ENCODE measurements at places on chromosomes 13 and 19. TPM values are rescaled to one million over a fixed set of nuclear protein-coding genes. Genes with fewer than 3 reads are reported as not detected.

GRCh38 chr19:48629297-48629598, 7.9 kb downstream of the DBP start:
- no peak for DNase-seq

Gene CPT1C
- 3.9 TPM for total RNA-seq

DNA sequence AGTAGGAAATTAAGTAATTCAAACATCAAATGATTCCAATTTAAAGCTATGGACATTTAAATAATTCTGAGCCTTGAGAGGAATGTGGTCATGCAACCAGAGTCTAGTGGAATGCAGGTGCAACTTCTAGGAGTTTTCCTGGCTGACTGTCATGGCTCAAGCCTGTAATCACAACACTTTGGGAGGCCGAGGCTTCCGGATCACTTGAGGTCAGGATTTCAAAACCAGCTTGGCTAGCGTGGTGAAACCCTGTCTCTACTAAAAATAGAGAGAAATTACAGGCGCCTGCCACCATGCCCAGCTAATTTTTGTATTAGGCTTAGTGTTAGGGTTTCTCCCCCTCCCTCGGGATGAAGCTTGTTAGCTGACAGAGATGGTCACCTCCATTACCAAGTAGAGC, 6.4 kb downstream of the ZNF808 start:
- peak; percentile 90 for DNase-seq

Gene FAM83E
- not detected for total RNA-seq

Gene SERP2
- total RNA-seq = not detected

Gene COL4A2
- 145 TPM for total RNA-seq

- no peak for DNase-seq
Observed at GRCh38 chr13:35698911-35699576, 222.6 kb upstream of the MAB21L1 start.

DNA sequence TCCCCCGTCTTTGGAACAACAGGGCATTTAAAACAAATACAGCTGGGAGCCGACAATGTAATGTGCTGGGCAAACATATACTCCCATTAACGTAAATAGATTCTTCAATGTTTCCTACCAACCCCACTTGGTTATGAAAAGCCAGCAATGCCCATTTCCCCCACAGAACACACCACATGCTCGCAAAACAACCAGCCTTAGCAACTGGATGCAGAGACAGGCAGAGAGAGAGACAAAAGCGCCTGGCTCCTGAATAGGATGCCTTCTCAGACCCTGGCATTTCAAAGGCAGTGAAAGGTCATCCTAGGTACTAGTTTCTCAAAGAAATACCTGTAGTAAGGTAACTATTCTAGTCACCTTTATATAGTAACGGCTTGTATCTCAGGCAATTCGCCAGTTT, 462.9 kb downstream of the ITGBL1 start:
- DNase-seq = no peak

Gene LILRB4
- 4.0 TPM for total RNA-seq

DNA sequence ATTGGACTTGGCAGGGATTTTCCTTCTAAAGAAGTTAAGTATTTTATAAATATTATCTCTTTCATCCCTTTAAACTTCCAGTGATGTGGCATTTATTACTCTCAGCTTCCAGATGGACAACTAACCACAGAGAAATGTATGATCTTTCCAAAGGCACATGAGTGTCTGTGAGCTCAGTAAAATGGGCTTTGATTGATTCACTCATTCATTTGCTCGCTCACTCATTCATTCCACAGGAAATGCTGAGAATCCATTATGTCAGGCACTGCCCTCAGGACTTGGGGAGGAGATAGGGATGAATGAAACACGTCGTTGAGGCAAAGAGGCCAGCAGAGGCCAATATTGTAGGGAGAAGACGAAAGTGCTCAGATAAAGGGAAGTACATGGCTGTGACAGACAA, 359.3 kb downstream of the EFNB2 start:
- no peak for DNase-seq

Gene TRIM13
- total RNA-seq = 28.7 TPM

DNA sequence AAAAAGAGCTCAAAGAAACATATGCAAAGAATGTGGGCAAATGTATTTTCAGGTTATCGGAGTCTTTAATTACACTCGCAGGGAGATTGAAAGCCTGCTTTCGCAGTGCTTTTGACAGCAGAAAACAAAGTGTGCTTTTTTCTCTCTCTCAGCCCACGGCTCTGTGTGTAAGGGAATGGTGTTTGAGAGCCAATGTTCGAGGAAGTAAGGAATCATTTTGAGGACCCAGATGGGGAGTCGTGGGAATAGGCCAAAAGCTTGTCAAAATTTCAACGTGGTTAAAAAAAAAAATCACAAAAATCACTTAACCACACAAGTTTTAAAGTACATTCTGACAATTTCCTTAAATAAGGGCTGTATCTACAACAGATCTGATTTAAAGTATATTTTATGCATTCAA, 197.1 kb upstream of the IRS2 start:
- DNase-seq = no peak

DNA sequence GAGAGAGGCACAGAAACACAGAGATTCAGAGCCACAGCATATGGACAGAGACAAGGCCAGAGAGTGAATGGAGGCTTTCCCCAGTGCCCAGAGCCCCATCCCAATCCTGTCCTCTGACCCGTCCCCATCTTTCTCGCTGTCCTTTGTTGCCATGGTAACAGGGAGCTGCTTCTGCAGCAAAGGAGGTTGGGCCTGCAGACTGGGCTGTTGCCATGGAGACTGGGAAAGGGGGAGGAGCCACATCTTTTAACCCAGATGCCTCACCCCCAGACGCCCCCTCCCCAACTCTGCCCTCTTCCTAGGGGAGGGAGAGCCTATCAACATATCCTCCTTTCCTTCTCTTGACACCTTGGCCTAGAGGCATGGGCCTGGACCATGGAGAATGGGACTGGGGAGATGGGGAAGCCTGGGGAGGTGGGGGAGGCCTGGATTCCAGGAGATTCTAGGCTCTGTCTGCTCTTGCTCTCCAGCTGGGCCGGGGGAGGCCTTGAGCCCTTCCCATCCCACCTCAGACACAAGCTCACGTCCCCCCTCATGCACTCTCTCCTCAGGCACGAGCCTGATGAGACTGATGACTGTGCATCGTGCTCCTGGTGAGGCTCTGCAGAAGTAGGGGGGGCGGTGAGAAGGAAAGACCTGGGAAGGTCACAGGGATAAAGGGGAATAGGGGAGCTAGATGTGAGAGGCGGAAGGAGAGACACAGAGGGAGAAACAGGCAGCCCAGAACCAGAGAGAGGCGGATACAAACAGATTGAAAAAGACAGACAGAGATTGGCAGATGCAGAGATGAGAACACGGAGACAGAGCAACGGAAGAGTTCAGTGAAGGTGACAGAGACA, 2.1 kb upstream of the ATP1A3 start:
- no peak for DNase-seq

GRCh38 chr13:99363391-99363790, 56.2 kb upstream of the GPR183 start:
- DNase-seq = no peak

GRCh38 chr19:3321696-3322095, 44.7 kb upstream of the NFIC start:
- no peak for DNase-seq

- DNase-seq = no peak
Observed at GRCh38 chr19:51822325-51822724, 27.4 kb downstream of the FPR3 start.

GRCh38 chr19:48674921-48675824, 2.4 kb upstream of the NTN5 start:
- peak; percentile 82 for DNase-seq

Gene ZNF431
- 29.6 TPM for total RNA-seq

Gene ZNF226
- 19.3 TPM for total RNA-seq

GRCh38 chr13:29754473-29754806, 96.0 kb downstream of the UBL3 start:
- DNase-seq = no peak

Gene ZNF439
- 16.3 TPM for total RNA-seq

Gene FPR3
- 1.6 TPM for total RNA-seq

DNA sequence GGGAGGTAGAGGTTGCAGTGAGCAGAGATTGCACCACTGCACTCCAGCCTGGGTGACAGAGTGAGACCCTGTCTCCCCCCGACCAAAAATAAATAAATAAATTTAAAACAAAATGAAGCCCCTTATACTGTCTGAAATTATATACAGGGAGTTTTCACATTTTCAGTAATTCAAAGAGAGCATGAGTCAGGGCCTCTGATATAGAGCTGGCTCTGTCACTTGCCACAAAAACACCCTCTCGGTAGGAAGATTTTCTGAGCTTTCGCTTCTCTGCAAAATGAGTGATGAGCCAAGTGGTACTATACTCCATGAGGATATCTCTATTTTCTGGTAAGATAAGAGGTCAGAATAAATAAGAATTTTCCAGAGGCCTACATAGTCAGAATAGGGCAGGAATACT, 462.9 kb downstream of the COG6 start:
- no peak for DNase-seq

DNA sequence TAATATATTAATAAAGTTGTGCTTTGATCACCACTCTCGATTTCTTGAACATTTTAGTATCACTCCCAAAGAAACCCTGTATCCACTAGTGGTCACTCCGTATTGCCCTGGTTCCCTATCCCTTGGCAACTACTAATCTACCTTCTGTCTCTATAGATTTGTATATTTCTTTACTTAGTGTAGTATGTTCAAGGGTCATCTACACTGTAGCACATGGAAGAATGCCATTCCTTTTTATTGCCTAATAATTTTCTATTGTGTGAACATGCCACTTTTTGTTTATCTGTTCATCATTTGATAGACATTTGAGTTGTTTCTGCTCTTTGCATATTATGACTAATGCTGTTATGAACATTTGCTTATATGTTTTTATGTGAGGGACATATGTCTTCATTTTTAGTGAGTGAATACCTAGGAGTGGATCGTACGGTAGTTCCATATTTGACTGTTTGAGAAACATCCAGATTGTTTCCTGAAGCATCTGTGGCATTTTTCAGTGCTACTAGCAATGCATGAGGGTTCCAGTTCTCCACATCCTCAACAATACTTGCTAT, 254.0 kb downstream of the GPC6 start:
- no peak for DNase-seq

DNA sequence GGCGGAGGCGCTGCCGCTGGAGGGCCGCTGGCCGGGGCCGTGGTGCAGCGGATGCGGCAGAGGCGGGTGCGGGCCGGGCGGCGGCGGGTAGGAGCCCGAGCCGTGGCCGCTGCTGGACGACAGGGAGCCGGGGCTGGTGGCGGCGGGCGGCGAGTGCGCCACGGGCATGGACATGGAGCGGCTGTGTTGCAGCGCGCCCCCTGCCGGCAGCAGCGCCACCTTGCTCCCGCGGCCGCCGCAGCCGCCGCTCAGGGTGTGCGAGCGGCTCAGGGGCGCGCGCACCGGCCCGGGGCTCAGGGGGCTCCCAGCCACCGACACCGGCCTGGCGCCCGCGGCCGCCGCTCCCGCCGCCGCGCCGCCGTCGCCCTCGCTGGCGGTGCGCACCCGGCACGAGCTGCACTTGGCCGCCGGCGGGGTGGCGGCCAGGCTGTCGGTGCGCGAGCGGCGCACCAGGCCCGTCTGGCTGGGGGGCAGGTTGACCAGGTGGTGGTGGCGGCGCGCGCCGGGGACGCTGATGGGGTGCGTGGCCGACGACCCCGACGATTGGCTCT, 1.7 kb downstream of the IRS2 start:
- DNase-seq = peak; percentile 81

DNA sequence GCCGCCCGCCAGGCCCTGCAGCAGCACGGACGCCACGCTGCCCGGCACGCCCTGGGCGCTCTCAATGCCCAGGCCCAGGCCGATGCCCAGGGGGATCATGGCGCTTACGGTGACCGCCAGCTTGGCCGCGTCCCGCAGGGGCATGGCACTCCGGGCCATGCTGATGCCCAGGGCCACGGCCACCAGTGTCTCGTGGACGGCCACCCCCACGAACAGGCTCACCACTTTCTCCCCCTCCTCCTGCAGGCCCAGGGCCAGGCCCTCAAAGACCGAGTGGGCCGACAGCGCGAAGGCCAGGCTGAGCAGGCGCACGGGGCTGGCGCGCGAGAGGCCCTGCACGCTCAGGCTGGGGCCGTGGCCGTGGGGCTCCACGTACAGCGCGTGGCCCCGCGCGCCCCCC, 6.9 kb downstream of the SLC39A3 start:
- DNase-seq = no peak

- peak; percentile 33 for DNase-seq
Observed at GRCh38 chr19:39497996-39498797, 550 bp upstream of the DLL3 start.

Gene ONECUT3
- not detected for total RNA-seq

Gene SEMA6B
- 7.1 TPM for total RNA-seq

Gene ZNF878
- 0.38 TPM for total RNA-seq

DNA sequence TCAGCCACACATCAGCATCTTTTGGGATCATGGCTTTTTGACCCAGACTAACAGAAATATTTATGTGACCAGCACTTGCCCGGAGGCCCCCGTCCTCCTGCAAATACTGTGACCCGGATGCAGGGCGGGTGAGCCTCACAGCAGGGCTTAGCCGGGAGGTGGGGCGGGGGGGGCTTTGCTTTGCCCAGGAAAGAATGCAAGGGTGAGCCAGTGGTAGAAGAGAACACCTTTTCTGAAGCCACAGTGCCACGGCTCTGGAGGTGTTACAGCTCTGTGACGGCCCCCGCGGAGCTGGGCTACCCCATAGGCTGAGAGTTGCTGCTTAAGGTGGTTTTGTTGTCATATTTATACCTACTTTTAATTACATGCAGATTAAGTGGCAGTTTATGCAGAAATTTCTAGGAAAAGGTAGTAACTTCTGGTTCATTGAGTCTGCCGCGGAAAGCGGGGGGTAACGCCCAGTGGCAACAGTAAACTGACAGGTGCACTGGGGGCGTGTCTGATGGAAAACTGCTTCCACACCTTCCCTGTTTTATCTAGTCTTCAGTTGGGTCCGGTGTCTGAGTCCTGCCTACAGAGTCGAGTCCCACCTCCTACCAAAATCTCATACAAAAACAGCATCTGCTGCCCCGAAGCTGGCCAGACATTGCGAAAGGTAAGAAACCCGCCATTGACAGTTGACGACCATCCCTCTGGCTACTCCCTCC, 187.9 kb downstream of the TEX29 start:
- no peak for DNase-seq

DNA sequence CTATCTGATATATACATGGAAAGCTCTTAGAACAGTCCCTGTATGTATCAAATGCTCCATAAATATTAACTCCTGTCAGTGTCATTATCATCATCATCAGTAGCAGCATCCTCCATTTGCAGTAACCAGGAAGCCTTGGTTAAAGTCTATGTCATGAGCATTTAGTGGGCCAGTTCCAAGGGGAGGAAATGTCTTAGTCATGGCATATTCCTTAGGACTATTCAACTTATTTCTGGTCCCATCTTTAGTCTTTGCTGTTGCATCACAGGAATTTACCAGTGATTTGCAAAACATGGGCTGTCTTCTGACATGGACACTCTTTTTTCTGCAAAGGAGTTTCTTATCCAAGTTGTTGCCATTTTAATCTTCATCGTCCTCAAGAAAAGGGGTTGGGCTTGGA, 98.4 kb downstream of the WDFY2 start:
- DNase-seq = no peak

- DNase-seq = peak; percentile 50
Observed at GRCh38 chr13:90732049-90732448, 615.4 kb upstream of the MIR17HG start.
